ENCODE measurements at places on chromosomes 6 and 20.

DNA sequence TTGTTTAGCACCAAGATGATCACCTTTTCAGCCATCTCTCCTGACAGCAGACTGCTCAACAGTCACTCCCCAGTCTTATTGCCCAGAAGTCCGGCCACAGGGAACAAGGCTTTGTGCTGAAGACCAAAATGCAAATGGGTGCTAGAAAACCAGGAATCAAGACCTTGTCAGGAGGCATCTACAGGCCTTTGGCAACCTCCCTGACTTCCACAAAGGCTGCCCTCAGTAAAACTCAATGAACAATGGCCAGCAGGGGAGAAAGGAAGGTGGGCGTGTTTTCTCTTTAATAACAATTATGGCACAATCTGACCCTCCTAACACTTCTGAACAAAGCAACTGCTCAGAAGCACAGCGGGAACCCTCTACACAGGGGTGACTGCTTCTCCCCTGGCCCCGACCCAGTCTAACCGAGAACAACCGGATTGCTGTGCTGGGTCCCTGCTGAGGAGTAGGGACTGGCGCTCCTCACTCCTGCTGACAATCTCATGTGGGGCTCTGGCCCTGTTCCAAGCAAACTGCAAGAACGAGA is 41.6 kb downstream of the PLCG1 start:
- no peaks in the 10 kb centered on the region for H3K4me1 ChIP-seq
- H3K27ac ChIP-seq: peak overlapping the region; percentile 83
- no peak overlapping the region for H3K4me3 ChIP-seq
- H3K36me3 ChIP-seq: peaks cover 32% of the 10 kb centered on the region
- no peaks in the 10 kb centered on the region for H3K27me3 ChIP-seq
- DNase-seq: peak; percentile 65

- no peak overlapping the region for H3K27ac ChIP-seq
- no peak for DNase-seq
- no peak overlapping the region for H3K4me3 ChIP-seq
- H3K4me1 ChIP-seq: no peaks in the 10 kb centered on the region
- no peaks in the 10 kb centered on the region for H3K36me3 ChIP-seq
- H3K27me3 ChIP-seq: peaks cover 3% of the 10 kb centered on the region
Measured at GRCh38 chr20:2285193-2285592, 10.6 kb upstream of the TGM3 start.

DNA sequence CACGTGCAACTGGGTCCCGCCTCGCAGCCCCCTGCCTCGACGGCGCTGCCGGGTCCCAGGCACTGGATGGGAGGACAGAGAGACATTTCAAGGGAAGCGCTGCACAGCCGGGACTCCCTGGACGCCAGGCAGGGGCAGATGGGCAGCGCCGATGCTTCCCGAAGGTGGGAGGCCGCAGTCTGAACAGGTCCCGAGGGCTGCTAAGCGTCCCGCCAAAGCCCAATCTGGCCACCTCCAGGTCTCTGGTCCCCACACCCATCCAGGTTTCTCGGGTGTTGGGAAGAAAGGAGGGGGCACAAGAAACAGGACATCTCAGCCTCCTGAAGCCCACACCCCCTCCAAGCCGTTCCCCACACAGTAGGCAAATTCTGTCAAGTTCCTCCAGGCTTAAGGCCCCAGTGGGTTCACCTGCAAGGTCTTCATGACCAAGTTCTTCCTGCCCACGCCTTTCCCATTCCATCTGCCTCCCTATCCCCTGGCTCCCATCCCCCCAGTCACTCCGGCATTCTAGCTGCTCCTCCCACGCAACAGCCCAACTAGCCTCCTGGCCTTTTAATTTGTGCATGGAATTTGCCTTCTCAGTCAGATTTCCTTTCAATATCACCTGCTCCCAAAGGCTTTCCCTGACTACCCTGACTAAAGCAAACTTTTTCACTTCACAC is 5.4 kb upstream of the CPXM1 start:
- H3K36me3 ChIP-seq: no peaks in the 10 kb centered on the region
- peaks cover 4% of the 10 kb centered on the region for H3K4me1 ChIP-seq
- DNase-seq: no peak
- no peaks in the 10 kb centered on the region for H3K27me3 ChIP-seq

- no peaks in the 10 kb centered on the region for H3K36me3 ChIP-seq
- no peaks in the 10 kb centered on the region for H3K4me1 ChIP-seq
- no peak overlapping the region for H3K27ac ChIP-seq
- no peaks in the 10 kb centered on the region for H3K27me3 ChIP-seq
- DNase-seq: no peak
Measured at GRCh38 chr20:22371843-22372242, 212.5 kb downstream of the FOXA2 start.

GRCh38 chr6:129177801-129178200 is 294.9 kb downstream of the LAMA2 start:
- H3K27me3 ChIP-seq: no peaks in the 10 kb centered on the region
- no peaks in the 10 kb centered on the region for H3K4me1 ChIP-seq
- no peak overlapping the region for H3K27ac ChIP-seq
- H3K36me3 ChIP-seq: no peaks in the 10 kb centered on the region
- H3K4me3 ChIP-seq: no peak overlapping the region

- H3K27me3 ChIP-seq: no peaks in the 10 kb centered on the region
- no peak overlapping the region for H3K4me3 ChIP-seq
- H3K36me3 ChIP-seq: peaks cover 4% of the 10 kb centered on the region
- DNase-seq: no peak
- H3K27ac ChIP-seq: no peak overlapping the region
Measured at GRCh38 chr6:157091856-157092460, 231.4 kb downstream of the TMEM242 start.

GRCh38 chr6:24540197-24540596 is 45.4 kb downstream of the ALDH5A1 start:
- peaks cover 12% of the 10 kb centered on the region for H3K36me3 ChIP-seq
- no peaks in the 10 kb centered on the region for H3K27me3 ChIP-seq
- H3K27ac ChIP-seq: no peak overlapping the region
- DNase-seq: no peak

GRCh38 chr20:47701612-47702011 is 83.7 kb downstream of the SULF2 start:
- H3K27me3 ChIP-seq: no peaks in the 10 kb centered on the region
- H3K27ac ChIP-seq: no peak overlapping the region
- no peak for DNase-seq
- no peak overlapping the region for H3K4me3 ChIP-seq

Measured in tibial artery (tissue), 4 donors.